Fibroblast of skin of right biceps (primary cell): ENCODE measurements at places on chromosomes 1 and 21.

- DNase-seq: no peak
Measured at GRCh38 chr1:15344800-15345704, 64.6 kb upstream of the EFHD2 start.

DNA sequence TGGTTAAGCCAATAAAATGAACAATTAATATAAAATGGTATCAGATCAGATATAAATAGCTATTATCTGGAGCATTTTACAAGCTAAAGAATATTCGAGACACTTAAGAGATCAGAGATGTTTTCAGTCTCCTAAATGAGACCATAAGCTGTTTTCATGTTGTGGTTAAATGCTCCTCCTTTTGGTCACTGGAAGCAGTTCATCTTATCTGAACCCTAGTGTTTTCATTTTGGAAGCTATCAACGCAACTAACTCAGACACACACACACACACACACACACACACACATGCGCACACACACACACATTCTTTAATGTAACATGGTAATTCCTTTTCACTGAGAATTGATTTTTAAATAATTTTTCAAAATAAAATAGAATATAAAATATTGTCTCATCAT is 10.0 kb upstream of the LRRC8C start:
- DNase-seq: peak; percentile 14

- DNase-seq: peak; percentile 46
Measured at GRCh38 chr1:185468626-185469025, 151.6 kb upstream of the IVNS1ABP start.

DNA sequence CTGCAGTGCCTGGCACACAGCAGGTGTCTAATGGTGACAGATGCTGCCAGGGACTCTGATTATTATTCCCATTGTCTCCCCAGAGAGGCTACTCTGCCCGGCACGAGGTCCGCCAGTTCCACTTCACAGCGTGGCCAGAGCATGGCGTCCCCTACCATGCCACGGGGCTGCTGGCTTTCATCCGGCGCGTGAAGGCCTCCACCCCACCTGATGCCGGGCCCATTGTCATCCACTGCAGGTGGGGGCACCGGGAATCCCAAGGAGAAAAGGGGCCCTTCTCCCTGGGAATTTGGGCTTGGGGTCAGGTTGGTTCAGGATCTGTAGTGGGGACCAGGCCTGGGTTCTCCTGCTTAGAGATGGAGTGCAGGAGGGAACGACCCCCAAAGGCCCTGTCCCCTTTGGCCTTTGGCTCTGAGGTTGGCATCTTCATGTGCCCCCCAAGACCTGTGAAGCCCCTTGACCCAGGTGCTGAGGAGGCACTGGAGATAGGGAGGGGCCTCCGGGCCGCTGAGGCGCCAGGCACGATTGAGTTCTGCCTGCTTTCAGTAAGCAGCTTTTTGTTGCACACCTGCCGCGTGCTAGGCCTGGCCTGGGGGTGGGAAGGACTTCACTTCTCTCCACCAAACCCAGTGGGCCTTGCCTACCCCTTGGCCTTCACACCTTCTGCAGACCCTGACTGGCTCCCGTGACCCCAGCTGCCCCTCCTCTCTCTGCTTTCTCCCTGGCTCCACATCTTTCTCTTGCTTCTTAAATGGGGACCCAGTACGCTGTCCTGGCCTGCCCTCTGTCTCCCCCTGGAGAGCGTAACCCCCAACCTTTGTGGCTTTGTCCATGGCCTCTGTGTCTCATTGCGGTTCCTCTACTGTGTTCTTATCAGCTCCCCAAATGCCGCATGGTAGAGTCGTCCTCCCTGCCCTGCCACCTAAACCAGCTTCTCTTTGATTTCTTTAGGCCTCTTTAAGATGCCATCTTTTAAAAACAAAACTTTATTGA is 76.4 kb downstream of the PTPRU start:
- DNase-seq: no peak

GRCh38 chr1:59645893-59646292 is 168.9 kb upstream of the HOOK1 start:
- peak; percentile 81 for DNase-seq

- no peak for DNase-seq
Measured at GRCh38 chr1:44798481-44799365, 1.5 kb upstream of the PLK3 start.

DNA sequence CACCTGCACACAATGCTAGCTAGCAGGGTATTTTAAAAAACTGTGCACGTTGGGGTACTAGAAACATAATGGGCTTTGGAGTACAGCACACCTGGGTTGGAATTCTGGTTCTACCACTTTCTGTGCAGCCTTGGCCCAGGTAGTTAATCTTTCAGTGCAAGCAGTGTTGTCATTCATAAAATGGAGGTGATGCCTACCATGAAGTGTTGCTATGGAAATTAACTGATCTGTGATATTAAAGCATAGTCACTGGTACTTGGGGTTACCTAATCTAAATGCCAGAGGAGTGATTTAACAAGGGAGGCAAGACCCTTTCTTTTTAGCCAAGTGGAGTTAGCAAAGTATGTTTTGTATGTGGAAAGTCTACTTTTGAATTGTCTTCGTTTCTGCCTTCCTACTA is 18.0 kb downstream of the ATP1B1 start:
- DNase-seq: no peak

- peak; percentile 47 for DNase-seq
Measured at GRCh38 chr1:244047621-244048255, 3.3 kb upstream of the ZBTB18 start.

DNA sequence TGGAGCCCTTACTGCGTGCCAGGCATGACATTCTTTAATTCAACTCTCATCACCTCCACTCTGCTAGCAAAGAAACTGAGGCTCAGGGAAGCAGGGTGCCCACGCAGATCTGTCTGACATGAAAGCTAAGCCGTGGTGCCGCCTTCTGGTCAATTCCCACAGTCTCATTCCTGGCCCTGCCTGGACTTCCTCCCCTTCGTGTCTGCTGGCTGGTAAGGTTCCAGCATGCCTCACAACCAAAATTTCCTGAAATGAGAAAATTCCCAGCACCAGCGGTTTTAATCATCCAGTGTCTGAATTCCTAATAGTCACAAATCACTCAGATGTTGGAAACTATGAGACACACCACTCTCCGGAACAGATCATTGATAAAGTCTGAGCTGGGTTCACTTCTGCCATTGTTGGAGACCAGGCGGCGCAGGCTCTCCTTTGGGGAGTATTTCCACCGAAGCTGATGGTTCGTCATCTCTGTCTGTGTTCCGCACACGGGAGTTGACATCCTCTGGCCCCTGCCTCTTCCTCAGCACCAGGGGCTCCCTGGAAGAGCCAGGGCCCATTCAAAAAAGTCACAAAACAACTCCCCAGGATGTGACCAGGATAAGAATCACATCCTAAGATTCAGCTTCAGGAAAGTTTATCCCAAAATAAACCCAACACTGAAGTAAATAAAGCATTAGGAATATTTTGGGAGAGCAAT is 167.7 kb downstream of the PLPP3 start:
- peak; percentile 55 for DNase-seq

- no peak for DNase-seq
Measured at GRCh38 chr1:168626326-168626725, 49.9 kb downstream of the XCL1 start.

- DNase-seq: no peak
Measured at GRCh38 chr1:107273515-107273914, 132.7 kb downstream of the NTNG1 start.

- DNase-seq: no peak
Measured at GRCh38 chr21:39073717-39074116, 109.5 kb downstream of the PSMG1 start.

- peak; percentile 83 for DNase-seq
Measured at GRCh38 chr1:4379451-4380175, 274.8 kb upstream of the AJAP1 start.

GRCh38 chr1:25848531-25848930 is 10.7 kb downstream of the AUNIP start:
- peak; percentile 26 for DNase-seq

DNA sequence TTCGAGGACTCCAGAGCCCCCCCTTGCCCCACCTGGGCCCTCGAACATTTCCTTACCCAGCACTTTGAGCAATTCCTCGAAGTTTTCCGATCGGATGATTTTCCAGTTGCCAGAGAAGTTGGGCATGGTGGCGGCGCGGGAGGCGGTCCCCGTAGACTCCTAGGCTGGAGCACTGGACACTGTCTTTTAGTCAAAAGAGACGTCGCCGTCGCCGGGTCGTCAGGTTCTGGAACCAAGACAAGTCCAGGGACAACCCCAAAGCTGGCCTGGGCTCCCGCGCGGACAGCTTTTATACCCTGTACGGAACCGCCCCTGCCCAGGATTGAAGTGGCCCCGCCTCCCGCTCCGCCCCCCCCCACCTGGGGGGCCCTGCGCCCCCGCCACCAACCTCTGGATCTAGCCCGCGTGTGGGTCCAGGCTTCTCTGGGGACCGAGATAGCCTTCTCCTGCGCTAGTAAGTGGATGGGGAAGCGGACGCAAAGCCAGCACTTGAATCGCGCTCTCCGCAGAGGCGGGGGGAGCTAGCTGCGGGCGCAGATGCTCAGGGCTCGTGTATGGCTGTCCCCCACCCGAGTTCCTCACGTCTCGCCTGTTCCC is at the start of gene CRABP2:
CRABP2 (minus strand) TSS at position 263 of the 597 bp plus-strand sequence; CDS start at position 126, 137 bp downstream.
- DNase-seq: peak; percentile 65

DNA sequence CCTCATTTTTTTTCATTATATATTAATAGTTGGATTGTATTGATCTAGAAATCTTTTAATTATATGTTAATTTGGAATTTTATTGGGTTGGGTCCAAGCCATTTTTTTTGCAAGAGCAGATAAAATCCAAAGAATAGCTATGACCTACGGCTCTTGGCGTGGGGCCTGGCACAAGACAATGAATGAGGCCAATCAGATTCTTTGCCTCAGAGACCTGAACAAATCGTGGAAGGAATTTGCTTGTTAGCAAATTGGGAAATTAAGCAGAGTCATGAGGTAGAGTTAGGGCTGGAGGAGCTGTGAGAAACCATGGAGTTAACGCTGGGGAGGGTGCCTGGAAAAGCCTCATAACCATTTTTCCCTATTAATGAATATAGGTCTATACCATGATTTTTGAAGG is 40.1 kb downstream of the CAMSAP2 start:
- no peak for DNase-seq

DNA sequence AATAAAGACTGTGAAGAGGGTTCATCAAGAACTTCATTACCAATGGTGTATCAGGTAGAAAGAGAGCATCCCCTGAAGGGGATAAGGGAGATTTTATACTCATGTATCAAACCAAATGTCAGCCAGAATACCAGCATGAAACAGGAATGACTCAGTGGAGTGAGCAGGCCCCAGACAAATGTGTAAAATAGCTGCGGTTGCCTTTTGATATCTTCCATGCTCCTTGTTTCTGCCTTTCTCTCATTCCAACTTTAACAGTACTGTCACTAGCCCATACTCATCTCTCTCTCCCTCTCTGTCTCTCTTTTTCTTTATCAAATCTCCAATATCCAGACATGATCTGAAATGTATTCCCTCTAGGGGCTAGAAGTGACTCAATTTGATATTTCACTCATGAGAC is 47.8 kb downstream of the GPR88 start:
- peak; percentile 78 for DNase-seq

GRCh38 chr1:187985897-187986654 is 1157.3 kb downstream of the PLA2G4A start:
- no peak for DNase-seq

DNA sequence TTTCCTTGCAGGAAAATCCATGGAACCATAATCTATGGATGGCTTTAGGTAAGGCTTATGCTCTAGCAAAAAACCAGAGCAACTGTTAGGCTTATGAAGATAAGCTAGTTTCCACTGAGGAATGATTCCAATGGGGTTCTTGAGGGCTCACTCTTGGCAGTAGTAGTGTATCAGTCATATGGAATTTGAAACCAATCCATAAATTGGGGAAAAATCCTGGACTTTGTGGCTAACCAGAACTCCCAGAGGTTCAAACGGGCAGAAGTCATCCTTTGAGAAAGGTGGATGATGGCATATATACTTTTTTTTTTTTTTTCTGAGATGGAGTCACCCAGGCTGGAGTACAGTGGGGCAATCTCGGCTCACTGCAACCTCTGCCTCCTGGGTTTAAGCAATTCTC is 54.2 kb upstream of the ATF3 start:
- peak; percentile 62 for DNase-seq

- DNase-seq: peak; percentile 61
Measured at GRCh38 chr1:165891111-165891860, 63.9 kb downstream of the UCK2 start.

DNA sequence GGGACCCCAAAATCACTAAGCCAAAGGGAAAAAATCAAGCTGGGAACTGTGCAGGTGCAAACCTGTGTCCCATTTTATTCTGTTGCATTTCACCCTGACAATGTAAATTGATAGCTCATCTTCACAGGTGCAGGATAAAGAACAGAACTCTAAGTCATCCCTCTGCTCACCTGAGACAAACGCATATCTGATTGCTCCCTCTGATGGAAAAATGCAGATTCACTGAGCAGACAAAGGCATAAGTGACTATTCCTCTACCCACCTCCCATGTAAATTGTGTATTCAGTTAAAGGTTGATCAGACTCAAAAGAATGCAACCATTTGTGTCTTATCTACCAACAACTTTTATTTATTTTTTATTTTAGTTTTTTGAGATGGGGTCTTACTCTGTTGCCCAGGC is 644.2 kb downstream of the PTPRU start:
- no peak for DNase-seq

DNA sequence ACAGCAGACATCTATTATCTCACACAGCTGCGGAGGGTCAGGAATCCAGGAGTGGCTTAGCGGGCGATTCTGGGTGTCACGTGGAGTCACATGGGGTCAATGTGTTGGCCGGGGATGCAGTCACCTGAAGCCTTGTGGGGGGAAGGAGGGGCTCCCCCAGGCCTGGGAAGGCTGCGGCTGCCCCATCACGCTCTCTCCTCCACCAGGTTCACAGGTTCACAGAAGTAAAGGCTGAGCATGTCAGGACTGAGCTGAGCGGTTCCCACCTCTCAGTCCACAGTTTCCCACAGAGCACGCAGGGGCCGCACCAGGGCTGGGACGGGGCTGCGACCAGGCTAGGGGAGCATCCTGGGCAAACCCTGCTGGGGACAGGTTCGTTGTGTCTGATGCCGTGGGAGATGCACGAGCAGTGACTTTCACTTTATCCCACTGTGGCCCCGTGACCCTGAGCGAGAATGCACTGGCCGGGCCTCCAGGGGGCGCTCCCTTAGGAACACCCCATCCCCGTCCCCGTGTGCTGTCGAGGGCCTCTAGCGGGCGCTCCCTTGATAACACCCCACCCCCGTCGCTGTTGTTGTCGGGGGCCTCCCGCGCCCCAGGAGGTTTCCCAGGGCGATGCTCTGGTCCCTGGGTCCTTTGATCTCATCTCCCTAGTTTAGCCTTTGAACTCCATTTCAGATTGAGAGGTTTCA is 73.2 kb upstream of the TRAPPC10 start:
- DNase-seq: peak; percentile 72

GRCh38 chr1:26474818-26475217 is 2.6 kb downstream of the HMGN2 start:
- DNase-seq: no peak

DNA sequence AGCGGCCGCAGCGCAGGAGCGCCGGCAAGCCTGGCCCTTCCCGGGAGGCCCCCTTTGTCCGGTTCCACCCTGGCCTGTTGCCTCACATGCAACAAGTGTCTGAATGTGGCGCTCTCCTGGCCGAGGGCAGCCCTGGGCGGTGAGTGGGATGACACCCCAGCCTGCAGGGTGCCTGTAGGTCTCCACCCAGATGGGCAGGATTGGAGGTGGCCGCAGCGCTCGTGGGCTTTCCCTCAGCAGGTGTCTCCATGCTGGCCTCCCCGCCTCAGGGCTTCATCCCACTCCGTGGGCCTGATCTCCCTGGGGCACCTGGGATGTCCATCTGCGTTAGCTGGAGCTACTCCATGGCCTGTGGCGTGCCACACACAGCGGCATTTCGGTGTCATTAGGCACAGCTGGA is 1.5 kb downstream of the MIB2 start:
- no peak for DNase-seq
